ENCODE measurements at places on chromosomes 5 and 9.

DNA sequence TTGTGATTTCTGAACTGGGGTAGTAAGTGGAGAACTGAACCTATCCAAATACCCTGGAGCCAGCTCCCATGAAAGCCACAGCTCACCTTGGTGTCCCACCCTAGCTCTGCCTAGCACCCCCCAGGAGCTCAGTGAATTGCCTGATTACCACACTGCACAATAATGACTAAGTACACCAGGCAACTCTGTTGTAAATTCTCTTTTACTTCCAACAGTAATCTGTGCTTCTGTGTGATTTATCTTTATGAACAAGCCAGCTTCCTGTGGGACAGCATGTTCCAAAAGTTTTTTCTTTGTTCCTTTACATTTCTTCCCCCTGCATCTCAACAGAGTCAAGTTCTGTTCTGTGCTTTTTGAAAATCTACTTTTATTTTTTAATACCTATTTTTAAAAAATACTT lies 22.1 kb upstream of the GRPEL2 start:
- no peak for DNase-seq

- no peak for DNase-seq
These were observed 7.4 kb downstream of the LHX2 start for GRCh38 chr9:124018730-124019697.

- no peak for DNase-seq
These were observed 18.2 kb downstream of the C9orf153 start for GRCh38 chr9:86241216-86241615.

DNA sequence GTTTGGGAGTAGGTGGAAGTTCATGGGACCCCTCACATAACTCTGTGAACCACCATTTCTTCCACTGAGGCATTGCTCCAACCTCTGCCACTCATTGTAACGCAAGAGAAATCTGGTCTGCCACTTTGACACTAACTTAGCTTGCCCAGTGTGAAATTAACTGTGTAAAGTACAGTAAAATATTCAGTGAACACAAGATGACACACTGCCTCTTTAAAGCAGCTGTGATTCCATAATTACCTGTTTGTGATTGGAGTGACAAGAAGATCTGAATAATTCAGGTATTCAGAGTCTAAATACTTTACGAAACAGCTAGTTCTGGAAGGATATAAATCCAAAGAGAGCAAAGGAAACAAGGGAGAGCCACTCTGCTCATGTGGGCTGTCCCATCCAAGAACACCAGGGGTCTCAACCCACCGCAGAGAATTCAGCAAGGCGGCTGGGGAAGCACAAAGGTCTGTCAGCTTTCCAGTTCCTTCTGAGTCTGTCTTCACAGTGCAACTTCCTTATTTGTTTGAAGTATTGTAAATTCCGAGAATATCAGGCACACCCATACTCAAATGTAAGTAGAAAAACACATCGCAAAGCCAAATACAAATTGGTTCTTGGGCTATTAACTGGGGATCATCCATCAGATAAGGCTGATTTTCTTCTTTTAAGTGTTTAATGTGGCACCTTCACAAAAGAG lies 86.9 kb downstream of the GNAQ start:
- DNase-seq = no peak

DNA sequence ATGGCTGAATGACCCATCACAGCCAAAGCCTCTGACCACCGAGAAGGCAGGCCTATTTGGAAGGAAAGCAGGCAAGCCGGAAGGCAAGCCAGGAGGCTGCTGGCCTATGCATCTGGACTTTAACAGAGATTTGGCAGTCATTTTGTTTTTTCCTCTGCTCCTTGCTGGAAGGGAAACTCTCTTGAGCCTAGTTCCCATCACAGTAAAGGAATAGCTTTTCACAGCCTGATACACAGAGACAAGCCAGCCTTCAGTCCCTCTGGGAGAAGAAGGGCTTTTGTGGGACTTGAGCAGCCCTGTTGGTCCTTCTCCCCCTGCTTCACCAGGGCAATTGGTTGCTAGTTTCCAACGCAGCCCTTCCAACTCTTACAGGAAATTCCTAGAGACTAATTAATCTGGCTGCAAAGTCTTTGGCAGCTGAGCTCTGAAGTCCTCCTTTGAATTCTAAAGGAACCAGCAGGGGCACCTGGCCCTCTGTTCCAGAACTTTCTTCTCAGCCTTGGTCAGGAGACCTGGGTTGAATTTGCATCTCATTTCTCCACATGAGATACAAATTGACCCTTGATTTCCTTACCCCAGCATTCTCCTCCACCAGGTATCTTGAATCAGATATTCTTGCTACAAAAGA lies 157.3 kb upstream of the EPB41L4A start:
- no peak for DNase-seq
